Left renal cortex interstitium (tissue), 4 donors: ENCODE measurements at places on chromosomes 3 and 15.
A peak's percentile ranks its signal among the peaks of the same experiment; 100 is the strongest.

DNA sequence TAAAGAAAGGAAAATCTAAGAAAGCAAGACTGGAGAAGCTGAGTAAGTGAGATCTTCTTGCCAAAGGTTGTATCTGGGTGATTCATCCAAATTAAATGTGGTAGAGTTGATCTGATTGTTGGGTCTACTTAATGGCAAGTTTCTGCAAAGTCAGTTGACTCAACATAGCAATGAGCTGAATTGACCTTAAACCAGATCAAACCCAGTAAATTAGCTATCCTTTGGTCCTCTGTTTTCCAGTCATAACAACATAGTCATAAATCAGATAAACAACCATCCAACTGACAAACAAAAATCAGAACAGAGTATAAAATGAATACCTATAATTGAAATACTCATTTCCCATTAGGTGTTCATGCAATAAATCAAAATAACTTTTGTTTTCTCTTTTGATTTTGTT, 142.6 kb upstream of the CFAP20DC start:
- DNase-seq, result no peak

DNA sequence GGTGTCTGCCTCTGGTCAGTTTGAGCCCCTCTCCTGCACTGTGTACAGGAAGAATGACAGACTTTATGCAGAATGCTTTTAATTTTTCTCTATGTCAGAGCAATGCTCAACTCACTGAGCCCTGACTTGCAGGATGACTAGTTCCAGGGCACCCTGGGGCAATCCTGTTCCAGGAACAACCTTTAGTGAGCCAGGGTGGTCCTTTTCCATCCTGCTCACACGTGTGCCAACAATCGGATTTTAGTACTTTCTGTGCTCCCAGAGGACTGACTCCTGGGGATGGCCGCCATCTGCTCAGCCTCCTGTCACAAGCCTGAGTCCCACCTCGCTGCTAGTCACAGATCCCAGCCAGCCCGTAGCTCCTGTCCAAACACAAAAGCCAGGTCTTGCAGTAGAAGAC, 48.2 kb upstream of the ALDH1A3 start:
- no peak for DNase-seq

- no peak for DNase-seq
Measured at GRCh38 chr15:52803467-52804306, 13.6 kb upstream of the ONECUT1 start.

GRCh38 chr3:73762855-73763254, 138.1 kb upstream of the PDZRN3 start:
- DNase-seq, result no peak

GRCh38 chr15:76204916-76205460, 106.3 kb downstream of the ETFA start:
- DNase-seq, result no peak

DNA sequence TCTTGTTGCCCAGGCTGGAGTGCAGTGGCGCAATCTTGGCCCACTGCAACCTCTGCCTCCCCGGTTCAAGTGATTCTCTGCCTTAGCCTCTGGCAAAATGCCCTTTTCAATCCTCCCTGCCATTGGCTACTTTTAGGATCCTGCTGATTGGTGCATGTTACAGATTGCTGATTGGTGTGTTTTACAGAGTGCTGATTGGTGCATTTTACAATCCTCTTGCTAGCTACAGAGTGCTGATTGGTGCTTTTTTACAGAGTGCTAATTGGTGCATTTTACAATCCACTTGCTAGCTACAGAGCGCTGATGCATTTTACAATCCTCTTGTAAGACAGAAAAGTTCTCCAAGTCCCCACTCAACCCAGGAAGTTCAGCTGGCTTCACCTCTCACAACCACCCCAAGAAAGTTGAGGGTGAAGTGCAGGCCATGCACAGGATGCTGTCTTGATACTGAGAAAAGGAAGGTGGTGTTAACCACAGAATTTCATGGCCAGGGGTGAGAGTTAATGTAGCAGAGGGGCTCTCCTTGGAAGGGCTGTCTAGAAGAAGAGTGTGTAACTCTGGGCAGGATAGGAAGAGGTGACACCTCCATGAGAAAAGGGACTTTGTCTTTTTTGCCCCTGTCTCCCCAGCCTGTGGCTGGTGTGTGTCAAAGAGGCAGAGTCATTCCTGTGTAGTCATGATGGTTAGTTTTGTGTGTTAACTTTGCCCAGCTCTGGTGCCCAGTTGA, 145.9 kb downstream of the APBA2 start:
- no peak for DNase-seq

GRCh38 chr15:90972133-90972532, 17.4 kb downstream of the RCCD1 start:
- no peak for DNase-seq

- no peak for DNase-seq
Measured at GRCh38 chr3:184693011-184693975, 18.6 kb downstream of the MAGEF1 start.

GRCh38 chr3:190617185-190617584, 103.3 kb downstream of the IL1RAP start:
- peak; percentile 24 for DNase-seq

DNA sequence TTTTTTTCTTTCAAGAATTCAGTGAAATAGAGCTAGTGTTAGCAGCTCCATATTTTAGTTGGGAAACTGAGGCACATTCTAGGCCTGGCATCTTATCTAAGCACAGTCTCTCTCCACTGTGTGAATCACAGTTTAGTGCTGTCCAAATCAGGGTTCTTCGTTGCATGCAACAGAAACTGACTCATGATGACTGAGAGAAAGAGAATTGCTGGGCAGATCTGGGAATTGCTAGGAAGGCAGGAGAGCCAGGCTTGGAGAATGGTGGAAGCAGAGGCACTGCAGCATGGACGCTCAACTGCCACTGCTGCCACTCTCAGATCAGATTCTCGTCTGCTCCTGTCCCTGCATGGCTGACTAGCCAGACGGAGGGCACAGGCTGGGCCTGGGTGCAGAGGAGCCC, 40.7 kb upstream of the CHST2 start:
- DNase-seq, result no peak

GRCh38 chr3:108590460-108590859, 938 bp downstream of the DZIP3 start:
- no peak for DNase-seq

DNA sequence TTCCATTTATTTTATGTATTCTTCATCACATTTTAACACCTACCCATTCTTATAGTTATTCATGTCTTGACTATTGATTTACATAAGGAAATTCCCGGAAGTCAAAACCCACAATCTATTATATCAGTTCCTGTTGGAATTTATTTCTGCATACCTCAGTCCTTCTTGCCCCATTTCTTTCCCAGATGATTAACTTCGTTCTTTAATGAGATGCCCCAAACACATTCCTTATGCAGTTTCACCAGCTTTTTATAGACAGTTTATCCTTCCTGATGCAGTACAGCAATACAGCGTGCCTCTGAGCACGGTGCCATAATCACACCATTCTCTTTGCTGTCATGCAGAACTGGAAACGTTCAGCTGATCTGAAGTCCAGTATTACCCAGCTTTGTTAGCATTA, 175.8 kb upstream of the NANOGP8 start:
- no peak for DNase-seq

DNA sequence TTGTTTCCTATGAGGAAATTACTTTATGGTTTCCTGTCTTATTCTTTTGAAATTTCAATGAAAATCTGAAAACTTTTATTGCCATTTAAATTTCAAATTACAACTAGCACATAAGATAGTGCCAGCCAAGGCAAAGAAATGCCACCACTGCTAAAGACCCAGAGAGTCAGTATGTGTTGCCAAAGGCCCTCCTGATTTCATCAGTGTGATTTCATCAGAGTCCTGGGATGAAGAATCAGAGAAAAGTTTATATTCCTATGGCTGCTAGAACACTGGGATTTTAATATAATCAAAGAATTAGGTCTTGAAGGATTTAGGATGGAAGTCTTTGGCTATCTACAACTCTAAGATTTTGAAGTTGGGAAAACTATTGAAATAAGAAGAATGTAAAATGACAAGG, 434.2 kb upstream of the CCDC54 start:
- DNase-seq, result no peak

GRCh38 chr3:152319256-152319655, 50.5 kb downstream of the MBNL1 start:
- DNase-seq, result no peak

DNA sequence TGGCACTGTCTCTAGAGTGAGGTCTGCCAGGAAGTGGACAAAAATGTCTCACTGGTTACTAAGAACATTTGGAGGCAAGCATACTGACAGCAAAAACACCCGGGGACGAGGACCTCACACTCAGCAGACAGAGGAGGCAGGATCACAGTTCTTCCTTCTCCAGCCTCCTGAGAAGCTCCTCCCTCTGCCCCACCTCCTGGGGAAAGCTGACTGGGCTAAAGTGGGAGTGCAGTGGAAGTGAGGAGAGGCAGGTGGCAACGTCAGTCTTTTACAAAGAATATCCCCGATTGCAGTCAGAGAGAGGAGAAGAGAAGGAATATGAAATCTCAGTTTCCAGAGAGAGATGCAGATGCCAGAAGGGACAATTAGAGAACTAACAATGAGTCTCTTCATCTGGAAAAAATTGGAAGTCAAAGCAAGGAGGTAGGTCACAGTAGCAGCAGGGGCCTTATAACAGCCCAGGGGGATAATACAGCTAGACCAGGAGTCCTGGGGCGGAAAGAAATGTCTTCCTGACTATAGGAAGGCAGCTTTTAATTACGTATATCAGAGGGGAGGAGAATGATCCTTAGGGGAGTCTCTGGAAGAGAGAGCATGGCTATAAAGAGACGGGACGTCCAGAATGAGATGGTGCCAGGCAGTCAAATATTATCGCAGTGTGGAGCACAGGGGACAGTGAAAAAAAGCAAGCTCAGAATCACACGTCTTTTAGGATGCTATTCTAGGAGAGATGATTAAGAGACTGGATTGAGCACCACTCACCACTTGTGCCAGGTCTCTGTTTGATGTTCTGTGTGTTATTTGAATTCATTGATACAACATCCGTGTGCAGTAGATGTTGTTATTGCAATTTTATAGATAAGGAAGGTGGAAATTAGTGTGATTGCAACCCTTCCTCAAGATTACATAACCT, 47.2 kb downstream of the LEO1 start:
- no peak for DNase-seq

- DNase-seq, result no peak
Measured at GRCh38 chr15:94042180-94042928, 189.0 kb upstream of the MCTP2 start.

GRCh38 chr3:177229791-177230190, 32.5 kb upstream of the TBL1XR1 start:
- no peak for DNase-seq

GRCh38 chr15:33328106-33328505, 17.3 kb downstream of the RYR3 start:
- no peak for DNase-seq

DNA sequence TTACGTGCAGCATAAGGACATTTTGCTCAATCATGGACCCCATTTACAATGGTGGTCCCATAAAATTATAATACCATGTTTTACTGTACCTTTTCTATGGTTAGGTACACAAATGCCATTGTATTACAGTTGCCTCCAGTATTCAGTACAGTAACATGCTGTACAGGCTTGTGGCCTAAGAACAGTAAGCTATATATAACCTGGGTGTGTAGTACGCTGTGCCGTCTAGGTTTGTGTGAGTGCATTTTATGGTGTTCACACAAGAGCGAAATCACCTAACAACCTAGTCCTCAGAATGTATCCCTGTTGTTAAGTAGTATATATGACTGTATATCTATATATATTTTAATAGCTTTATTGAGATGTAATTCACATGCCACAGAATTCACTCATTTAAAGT, 12.5 kb downstream of the ASB7 start:
- no peak for DNase-seq

GRCh38 chr15:27260523-27260922, 289.5 kb downstream of the GABRG3 start:
- DNase-seq, result no peak

- no peak for DNase-seq
Measured at GRCh38 chr3:133040696-133041523, 2.7 kb downstream of the TMEM108 start.

DNA sequence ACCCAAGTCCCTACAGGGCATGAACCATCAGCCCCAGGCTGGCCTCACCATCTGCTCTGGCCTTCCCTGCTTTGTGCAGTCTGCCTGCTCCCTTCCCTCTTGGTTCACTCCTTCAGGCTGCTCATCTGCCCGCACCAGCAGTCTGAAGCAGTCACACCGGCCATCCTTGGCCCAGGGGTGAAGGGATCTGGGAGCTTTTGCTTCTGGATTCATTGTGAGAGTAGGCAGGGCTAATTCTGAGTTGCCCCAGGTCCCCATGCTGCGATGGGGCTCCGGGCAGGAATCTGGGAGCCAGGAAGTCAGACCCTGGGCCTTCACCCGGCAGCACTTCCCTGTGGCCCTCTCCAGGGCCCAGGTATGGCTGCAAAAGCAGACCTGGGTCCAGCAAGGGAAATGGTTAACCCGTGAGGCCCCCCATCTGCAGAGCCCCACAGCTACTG, 99.7 kb downstream of the VGLL4 start:
- DNase-seq, result no peak

- no peak for DNase-seq
Measured at GRCh38 chr3:16482770-16483531, 30.5 kb downstream of the RFTN1 start.

- DNase-seq, result no peak
Measured at GRCh38 chr3:9765865-9766264, 3.9 kb downstream of the CAMK1 start.

DNA sequence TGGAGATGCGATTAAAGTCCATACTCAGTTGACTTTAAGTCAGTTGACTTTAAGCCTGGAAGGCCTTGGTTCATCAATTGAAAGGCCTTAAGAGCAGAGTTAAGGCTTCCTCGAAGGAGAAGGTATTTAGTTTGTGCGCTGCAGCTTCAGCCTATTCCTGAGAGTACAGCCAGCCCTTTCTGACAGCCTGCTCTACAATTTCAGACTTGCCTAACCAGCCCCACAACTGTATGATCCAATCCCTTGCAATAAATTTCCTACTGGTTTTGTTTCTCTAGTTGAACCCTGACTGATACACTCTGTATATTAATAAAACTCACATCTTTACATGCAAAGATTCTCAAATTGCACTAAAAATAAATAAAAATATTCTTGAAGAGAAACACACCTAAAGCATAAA, 66.1 kb upstream of the RORA start:
- no peak for DNase-seq

- DNase-seq, result no peak
Measured at GRCh38 chr15:57184502-57184901, 191.8 kb upstream of the CGNL1 start.

- DNase-seq, result no peak
Measured at GRCh38 chr15:52483707-52484106, 45.0 kb downstream of the MYO5A start.

GRCh38 chr3:139198929-139199328, 144.9 kb upstream of the MRPS22 start:
- no peak for DNase-seq

DNA sequence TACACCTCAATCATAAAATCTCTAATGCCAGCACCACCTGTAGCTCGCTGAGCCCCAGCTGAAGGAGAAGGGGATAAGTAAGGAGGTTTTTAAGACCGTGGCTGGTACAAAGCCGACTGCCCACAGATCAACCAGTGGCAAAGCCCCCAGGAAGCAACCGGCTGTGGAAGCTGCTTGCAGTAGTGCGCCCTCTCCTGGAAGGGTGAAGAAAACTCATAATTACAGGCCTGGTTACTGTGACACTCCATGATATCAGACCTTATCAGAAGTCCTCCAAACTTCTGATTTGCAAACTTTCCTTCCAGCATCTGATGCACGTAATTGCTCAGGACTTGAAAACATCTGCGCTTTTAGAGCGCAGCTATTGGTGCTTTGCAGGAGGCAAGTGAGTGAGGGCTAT, 63.1 kb upstream of the MCTP2 start:
- DNase-seq, result no peak

GRCh38 chr3:102979682-102980354, 545.0 kb downstream of the ZPLD1 start:
- DNase-seq, result peak; percentile 63

GRCh38 chr3:72448375-72448823, 399.8 kb downstream of the SHQ1 start:
- no peak for DNase-seq

- no peak for DNase-seq
Measured at GRCh38 chr3:188531210-188531609, 377.3 kb downstream of the LPP start.
